ENCODE measurements at places on chromosomes 5 and 9. TPM values are rescaled to one million over a fixed set of nuclear protein-coding genes. Genes with fewer than 3 reads are reported as not detected.

The EXD3 gene
- total RNA-seq = 6.5 TPM

The LHX6 gene
- 3.1 TPM for total RNA-seq

The SLC36A3 gene
- total RNA-seq = not detected

The LCN10 gene
- total RNA-seq = 0.14 TPM

The GRXCR2 gene
- total RNA-seq = not detected

The TRAF1 gene
- total RNA-seq = 1.9 TPM

The IL4 gene
- total RNA-seq = not detected

The IL5 gene
- not detected for total RNA-seq

The GLRA1 gene
- not detected for total RNA-seq

The DDX31 gene
- 23.4 TPM for total RNA-seq

The CXCL14 gene
- total RNA-seq = 0.27 TPM

The SPATA6L gene
- 1.6 TPM for total RNA-seq

The ENHO gene
- total RNA-seq = 2.3 TPM

The EDIL3 gene
- total RNA-seq = 0.12 TPM

The SPINK7 gene
- total RNA-seq = not detected

The GGTA1 gene
- not detected for total RNA-seq

The DTWD2 gene
- 1.4 TPM for total RNA-seq
